ENCODE measurements at places on chromosomes 4 and X. TPM values are rescaled to one million over a fixed set of nuclear protein-coding genes. Genes with fewer than 3 reads are reported as not detected.

SYNPO2 gene
- total RNA-seq, result 0.30 TPM

CORIN gene
- total RNA-seq, result 0.30 TPM

RTL9 gene
- 0.23 TPM for total RNA-seq

NALF2 gene
- 0.27 TPM for total RNA-seq
